AG09319 (cell line): ENCODE measurements at places on chromosomes 2 and 18.

GRCh38 chr2:116820986-116821385 is 993.5 kb upstream of the DDX18 start:
- no peak for DNase-seq

DNA sequence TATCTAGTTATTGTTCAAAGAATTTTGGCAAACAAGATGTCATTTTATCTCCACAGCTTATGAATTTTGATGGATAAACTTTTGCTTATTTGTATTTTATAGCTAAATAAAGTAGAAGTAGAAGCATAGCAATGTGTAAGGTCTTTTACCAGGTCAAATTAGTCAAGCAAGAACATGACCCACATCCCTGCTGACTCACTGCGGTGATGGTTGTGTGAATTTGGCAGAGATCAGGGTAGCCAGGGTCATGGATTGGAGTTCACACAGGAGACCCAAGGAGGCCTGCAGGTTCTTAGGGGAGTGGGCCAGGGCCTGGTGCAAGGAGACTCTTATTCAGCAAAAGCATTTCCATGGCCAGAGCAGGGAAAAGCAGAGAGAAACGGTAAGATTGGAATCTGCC is 18.7 kb downstream of the SP140 start:
- no peak for DNase-seq

DNA sequence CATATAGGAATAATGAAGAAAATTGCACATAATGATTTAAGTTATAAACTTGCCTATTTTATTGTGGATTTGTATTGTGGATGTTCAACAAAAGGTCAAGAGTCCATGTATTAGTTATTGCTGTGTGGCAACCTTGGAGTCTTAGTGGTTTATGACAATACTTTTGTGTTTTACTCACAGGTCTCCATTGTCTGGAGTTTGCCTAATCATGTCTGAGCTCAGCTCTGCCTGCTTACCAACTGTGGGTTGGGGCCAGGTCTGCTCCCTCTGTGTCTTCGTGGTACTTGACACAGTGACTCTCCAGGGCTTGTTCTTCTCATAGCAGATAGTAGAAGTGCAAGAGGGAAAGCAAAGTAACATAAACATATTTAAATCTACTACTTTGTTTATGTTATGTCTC is 382.5 kb downstream of the CBLN2 start:
- no peak for DNase-seq

GRCh38 chr18:3451183-3451988 is 1.4 kb downstream of the TGIF1 start:
- DNase-seq: peak; percentile 91

- DNase-seq: no peak
Observed at GRCh38 chr2:39435741-39436591, 1.1 kb downstream of the MAP4K3 start.

GRCh38 chr2:200056105-200056504 is 100.7 kb downstream of the MAIP1 start:
- DNase-seq: no peak

GRCh38 chr2:23556929-23557328 is 171.9 kb downstream of the KLHL29 start:
- DNase-seq: no peak
